Stimulated activated CD4-positive, alpha-beta T cell treated with anti-CD3 and anti-CD28 coated beads, TNF-alpha, amount 100 ng/mL, for 48 hours (primary cell): ENCODE measurements at places on chromosomes 16 and 17.

- DNase-seq = no peak
Measured at GRCh38 chr16:12925026-12925800, 23.8 kb downstream of the SHISA9 start.

DNA sequence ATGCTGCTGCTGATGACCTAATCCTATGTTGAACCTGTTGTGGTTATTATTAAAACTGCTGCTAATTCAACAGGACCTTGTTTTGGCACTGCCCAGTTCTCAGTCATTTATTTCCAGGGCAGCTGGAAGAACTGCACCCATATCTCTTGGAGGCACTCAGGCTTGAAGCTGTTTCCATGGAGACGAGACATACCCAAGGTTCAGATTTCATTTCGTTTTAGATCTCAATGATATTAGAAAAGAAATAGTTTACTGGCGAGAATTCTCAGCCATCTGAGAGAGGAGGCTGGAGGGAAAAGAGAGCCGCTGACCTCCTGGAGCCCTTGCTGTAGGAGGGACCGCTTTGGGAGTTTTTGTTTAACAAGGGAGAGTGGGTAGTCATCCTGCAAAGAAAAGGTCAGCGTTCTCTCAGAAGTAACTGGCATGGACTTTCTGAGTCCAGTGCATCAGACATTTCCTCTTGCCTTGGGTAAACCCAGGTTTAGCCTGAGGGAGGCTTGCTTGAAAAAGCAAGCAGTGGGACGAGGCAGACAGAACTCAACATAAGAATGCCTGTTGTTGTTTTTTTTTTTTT lies 75.4 kb downstream of the YPEL2 start:
- no peak for DNase-seq

- DNase-seq = no peak
Measured at GRCh38 chr16:12829096-12829888, 25.6 kb upstream of the CPPED1 start.

DNA sequence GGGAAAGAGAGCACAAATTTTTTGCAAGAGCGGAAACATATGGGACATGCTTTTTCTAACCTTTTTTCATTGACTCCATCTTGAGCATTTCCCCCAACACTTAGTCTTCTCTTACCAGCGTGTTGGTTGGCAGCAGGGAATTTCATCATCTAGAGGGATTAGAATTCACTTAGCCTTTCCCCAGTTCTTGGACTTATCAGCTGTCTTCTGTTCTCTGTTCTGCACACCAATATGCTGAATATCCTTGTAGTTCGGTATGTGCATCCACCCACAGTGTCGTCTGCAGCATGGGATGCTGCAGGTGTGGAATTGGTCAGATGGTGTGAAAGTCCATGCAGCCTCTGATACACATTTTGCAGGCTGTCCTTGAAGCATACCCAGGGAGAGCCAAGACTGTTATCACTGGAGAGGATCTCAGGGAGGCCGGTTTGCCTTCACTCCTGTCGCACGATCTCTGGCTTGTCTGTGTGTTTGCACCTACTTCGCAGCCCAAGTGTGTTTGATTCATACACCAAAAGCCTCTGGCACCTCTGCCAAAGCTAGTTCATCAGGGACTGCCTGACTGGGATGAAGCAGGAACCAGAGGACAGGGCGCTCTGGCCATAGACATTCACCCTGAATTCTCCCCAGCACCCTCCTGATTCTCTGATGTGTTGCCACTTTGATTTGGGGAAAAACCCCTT lies 93.3 kb downstream of the SOCS1 start:
- no peak for DNase-seq

DNA sequence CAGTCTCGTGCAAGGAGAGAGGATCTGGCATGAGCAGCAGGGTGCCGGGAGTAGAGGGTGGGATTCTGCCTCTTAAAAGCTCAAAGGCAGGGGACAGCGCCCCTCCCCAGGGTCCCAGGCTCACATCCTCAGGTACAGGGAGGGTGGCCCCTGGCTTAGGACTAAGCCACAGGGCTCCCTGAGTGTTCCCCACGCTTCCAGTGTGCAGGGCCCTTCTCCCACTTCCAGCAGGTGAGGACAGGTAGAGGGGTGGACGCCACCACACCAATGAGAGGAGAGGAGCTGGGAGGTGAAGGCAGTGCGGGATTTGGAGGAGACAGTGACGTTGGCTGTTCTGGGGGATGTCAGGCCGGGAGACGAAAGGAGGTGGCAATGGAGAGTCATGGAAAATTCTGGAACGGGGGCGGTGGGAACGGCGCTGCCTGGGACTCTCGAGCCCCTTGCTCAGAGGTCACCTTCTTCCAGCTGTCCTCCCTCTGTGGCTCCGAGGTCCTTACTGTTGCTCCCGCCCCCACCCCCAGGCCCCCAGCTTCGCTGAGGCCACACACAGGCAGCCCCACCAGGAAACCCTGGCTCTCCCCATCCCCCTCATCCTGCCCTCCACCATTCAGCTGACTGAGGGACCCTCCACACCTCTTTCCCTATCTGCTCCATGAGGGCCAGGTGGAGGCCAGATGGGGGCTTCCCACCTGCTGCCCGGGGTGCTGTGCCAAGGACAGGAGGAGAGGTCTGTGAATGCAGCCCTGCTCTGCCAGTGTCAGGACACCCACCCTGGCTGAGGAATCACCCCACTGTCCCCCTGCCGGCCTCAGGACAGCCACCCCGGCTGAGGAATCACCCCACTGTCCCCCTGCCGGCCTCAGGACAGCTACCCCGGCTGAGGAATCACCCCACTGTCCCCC lies 57.7 kb upstream of the ACSF3 start:
- no peak for DNase-seq

GRCh38 chr17:49612726-49613125 lies 37.1 kb downstream of the NXPH3 start:
- DNase-seq = no peak

DNA sequence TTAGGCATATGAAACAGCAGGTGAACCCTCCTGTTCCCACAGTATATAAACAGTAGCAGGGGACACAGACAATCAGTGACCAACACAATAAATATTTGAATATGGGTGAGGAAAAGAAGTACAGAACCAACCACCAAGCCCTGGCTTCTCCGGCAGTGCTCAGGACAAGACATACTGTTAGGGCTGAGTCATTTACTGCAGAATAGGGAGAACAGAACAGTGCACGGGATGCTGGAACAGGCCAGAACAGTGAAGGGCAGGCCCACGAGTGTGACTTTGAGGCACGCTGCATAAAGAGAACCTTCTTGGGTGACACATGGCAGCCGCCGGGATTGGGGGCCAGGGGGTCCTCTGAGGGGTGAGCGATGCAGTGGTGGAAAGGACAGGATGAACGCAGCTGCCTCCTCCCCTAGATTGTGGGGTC lies 160.4 kb downstream of the CMIP start:
- DNase-seq = no peak

GRCh38 chr17:50064253-50065001 lies 8.5 kb downstream of the ITGA3 start:
- DNase-seq = no peak

DNA sequence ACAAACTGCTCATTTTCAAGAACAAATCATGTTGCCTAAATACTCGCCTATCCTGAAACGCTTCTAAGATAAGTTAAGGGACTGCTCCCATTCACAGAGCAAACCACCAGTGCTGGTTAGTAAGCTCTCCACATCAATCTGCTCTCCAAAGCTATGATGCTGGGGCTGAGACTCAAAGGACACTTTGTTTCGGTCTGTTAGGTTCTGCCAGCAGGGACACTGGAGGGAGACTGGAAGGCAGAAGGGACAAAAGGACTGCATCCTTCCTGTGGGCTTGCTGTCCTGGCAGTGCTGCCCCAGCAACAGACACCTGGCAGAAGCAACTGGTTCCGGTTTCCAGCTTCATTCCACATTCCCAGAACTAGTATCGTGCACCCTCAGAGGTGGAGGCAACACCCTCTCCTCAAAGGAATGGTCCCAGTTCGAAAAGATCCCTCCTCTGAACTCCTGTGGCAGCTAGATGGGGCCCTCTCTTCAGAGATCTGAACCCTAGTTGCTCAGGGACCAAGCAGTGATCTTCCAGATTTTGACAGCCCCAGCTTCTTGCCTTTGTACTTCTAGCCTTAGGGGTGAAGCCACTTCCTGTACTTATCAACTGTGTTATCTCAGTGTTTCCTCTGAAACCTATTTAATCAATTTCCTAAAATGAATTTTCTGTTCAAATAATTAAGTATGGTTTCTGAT lies 73.4 kb upstream of the GSG1L start:
- no peak for DNase-seq

DNA sequence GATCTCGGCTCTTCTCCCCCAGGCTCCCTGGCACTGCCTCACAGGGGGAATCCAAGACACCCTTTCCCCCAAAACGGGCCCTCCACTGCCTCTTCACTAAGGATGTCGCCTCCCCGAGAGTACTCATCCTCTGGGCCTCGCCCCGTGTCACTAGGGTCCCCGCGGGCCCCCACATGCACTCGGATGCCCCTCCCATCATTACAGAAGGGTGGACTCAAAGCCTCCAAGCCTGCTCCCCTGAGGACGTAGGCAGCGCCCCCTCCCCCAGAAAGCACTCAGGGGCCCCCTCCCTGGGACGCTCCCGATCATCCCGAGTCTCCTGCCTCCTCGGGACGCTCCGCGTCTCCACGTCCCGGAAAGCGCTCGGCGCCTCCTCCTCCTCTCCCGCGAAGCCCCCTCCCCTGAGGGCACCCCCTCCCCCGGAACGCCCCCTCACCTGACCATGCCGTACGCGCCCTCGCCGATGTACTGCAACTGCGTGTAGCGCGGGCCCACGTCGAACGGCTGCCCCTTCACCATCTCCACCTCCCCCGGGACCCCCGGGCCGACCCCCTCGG lies 338 bp downstream of the MAPK3 start:
- DNase-seq = peak; percentile 17

- no peak for DNase-seq
Measured at GRCh38 chr17:65537343-65537844, 24.1 kb downstream of the AXIN2 start.

- no peak for DNase-seq
Measured at GRCh38 chr17:2063261-2064146, 8.6 kb downstream of the HIC1 start.

DNA sequence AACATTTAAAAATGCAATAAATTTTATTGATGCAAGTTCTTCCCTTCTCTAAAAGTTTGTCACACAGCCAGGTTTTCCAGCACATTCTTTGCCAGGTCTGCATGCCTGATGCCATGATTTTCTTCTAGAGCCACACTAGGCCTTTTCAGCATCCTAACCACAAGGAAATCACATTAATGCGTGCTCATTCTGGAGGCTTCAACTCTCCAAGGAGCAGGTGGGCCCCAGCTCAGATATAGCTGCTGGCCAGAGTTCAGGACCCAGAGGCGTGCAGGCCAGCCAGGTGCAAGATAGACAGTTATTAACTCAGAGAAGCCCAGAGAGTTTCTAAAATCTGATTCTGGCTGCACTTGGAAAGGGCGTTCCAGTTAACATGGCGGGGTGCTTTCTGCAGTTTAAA lies 124.5 kb upstream of the MAF start:
- no peak for DNase-seq

DNA sequence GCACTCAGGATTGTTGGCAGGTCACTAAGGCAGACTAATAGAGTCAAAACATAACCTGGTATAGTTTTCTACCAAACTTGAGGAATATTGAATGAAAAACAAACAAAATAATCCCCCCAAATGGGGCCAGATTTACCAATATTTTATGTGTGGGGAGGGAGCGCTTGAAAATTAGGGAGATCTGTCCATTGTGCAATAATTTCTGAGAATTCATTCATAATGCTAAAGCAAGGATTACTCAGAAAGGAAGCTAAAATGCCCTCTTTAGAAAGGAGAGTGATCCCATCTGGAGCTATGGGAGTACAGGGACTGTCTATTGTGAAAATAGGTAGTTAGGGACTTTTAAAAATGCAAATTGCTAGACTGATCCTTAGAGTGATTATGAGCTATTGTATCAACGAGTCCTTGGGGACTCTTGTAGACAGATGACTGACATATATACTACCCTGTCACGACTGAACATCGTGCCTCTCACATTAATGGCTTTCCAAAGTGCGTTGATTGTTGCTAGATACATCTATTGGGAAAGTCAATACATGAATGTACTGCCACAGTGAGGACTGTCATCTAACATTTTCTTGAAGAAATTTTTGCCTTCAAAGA lies 193.6 kb downstream of the AATF start:
- no peak for DNase-seq

DNA sequence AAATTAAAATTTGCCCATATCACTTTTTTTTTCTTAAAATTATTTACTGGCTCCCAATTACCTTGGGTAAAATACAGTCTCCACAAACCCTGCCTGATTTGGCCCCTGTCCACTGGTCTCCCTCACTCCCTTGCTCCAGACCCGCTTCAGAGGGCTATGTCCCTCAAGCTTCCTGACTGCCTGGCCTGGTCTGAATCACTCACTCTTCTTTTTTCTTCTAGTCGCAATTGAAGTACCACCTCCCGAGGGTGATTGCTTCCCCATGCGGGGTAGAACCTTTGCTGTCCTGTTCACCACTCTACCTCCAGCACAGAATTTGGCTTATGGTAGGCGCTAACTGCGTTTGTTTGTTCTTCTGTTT lies 598 bp upstream of the PGAP3 start:
- DNase-seq = no peak

DNA sequence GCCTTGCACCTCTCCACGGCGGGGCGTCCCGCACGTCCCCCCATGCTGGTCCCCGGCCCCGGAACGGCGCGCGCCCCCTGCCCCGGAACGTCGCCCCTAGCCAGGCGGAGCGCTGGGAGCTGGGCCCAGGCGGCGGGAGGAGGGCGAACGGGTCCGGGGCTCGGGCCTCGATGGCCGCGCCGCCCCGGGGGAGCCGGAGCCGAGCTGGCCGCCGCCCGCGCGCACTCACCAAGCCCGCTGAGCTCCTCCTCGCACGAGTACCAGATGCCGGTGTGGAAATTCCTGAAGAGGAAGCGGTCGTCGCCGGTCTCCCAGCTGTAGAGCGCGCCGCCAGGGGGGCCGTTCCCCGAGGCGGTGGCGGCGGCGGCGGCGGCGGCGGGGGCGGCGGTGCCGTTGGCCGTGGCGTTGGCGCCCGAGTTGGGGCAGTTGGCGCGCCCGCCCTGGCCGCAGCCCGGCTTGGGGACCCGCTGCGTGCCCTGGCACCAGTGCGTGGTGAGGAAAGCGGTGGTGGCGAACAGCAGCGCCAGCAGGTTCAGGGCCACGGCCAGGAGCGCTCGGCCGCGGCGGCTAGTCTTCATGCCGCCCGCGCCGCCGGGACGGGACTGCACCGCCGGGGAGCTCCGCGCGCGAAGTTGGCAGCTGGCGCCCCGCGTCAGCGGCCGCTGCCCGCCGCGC lies 530 bp downstream of the GSG1L start:
- DNase-seq = no peak

- peak; percentile 53 for DNase-seq
Measured at GRCh38 chr17:47253541-47254402, at the start of gene ITGB3. Gene ITGB3 (plus strand): TSS chr17:47253827. CDS start chr17:47253862, 35 bp downstream.

DNA sequence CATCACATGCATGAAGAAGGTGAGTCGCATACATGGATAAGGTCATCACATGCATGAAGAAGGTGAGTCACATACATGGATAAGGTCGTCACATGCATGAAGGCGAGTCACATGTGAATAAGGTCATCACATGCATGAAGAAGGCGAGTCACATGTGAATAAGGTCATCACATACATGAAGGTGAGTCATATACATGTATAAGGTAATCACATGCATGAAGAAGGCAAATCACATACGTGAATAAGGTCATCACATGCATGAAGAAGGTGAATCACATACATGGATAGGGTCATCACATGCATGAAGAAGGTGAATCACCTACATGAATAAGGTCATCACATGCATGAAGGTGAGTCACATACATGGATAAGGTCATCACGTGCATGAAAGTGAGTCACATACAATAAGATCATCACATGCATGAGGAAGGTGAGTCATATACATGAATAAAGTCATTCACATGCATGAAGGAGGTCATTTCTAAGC lies 105.1 kb upstream of the SDK2 start:
- no peak for DNase-seq

GRCh38 chr17:78356101-78356713 lies 3.7 kb downstream of the SOCS3 start:
- DNase-seq = peak; percentile 83
